ENCODE measurements at places on chromosomes 12 and 14.

- DNase-seq = no peak
Observed at GRCh38 chr12:18723752-18724151, 14.1 kb downstream of the PLCZ1 start.

- no peak for DNase-seq
Observed at GRCh38 chr12:981176-981828, 9.7 kb upstream of the ERC1 start.

- no peak for DNase-seq
Observed at GRCh38 chr14:61226015-61226654, 55.0 kb downstream of the TMEM30B start.

DNA sequence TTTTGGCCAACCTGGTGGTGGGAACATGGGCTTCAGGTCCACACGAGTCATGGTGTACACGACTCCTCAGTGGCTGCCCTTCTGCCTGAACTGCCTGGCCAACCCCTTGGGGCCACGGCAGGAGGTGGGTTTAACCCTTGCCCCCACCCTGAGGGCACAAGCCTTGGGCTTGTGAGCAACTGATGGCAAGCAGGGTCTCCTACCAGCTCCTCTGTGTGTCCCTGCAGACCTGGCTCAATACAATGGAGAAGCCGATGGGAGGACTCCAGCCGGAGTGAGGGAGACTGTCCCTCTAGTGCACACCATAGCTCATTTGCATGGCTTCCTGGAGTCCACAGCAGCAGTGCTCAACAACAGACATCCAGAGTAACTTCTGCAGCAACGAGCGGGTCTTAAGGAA, 28.0 kb downstream of the JAG2 start:
- DNase-seq = no peak

- DNase-seq = no peak
Observed at GRCh38 chr14:101247842-101248725, 313.2 kb upstream of the DIO3 start.

GRCh38 chr12:34354239-34355200, 332.2 kb downstream of the ALG10 start:
- no peak for DNase-seq

- no peak for DNase-seq
Observed at GRCh38 chr12:40144023-40144422, 38.1 kb upstream of the SLC2A13 start.

DNA sequence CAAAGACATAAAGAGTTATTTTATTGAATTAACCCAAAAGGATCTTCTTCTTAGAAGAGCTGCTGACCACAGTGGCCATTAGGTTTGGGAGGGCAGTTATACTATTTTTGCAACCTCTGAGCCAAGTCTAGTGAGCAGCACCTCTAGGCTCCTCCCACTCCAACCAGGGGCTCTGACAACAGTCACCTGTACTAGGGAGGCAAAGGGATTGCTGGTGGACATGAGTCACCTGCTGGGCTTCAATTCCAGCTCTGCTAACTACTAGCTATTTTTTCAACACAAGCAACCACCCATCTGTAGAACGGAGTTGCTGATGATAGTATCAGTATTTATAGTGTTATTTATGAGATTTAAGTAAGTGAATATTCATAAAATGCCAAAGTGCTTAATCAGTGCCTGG, 166.0 kb downstream of the KLHL28 start:
- DNase-seq = no peak

DNA sequence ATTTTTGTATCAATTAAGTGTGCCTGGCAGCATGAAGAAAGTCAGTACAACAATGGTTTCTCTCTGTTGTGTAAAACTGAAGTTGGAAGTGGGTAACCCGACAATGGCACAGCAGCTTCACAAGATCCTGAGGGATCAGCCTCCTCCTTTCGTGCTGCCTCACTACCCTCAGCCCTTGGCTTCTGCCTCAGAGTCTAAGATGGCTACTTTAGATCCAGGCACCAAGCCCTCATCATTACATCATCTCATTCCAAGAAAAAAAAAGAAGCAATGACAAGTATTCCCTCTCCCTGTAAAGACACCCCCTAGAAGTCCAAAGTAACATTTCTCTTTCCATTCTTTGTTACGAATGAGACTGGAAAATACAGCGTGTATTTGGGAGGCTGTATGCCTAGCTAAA, 92.6 kb downstream of the DNAI7 start:
- DNase-seq = no peak

GRCh38 chr12:68447797-68448260, 115.7 kb upstream of the MDM1 start:
- no peak for DNase-seq

GRCh38 chr12:68425998-68426397, 93.8 kb upstream of the MDM1 start:
- DNase-seq = no peak

DNA sequence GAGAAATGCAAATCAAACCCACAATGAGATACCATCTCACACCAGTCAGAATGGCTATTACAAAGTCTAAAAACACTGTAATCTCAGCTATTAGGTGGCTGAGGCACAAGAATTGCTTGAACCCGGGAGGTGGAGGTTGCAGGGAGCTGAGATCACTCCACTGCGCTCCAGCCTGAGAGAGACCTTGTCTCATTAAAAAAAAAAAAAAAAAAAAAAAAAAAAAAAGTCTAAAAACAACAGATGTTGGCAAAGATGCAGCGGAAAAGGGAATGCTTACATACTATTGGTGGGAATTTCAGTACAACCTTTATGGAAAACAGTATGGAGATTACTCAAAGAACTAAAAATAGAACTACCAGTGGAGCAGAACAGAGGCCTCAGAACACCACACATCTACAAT, 19.0 kb upstream of the ATF7 start:
- no peak for DNase-seq

DNA sequence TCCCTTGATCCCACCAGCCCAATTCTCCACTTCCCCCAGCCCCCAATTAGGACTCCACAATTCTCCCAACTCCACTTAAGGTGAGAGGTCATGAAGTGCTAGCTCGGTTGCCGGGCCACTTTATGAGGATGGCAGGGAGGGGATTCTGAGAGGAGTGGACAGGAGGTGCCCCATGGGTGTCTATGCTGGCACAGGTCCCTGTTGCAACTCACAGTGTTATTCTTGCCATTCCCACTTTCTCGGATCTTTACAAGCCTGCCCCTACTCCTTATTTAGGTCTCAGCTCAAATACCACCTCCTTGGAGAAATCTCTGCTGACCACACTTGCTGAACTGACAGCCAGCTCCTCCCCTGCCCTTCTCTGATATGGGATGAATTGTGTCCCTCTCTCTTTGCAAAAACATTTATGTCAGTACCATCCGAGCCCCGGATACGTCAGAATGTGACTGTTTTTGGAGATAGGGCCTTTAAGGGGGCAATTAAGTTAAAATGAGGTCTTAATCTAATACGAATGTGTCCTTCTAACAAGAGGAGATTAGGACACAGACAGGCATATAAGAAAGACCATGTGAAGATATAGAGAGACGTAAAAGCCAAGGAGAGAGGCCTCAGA, 4.2 kb upstream of the LGALS3 start:
- DNase-seq = no peak

- DNase-seq = no peak
Observed at GRCh38 chr12:84416626-84417025, 496.0 kb downstream of the SLC6A15 start.

- DNase-seq = no peak
Observed at GRCh38 chr12:52221912-52222457, 11.1 kb upstream of the KRT7 start.

- no peak for DNase-seq
Observed at GRCh38 chr12:69880571-69880970, 55.5 kb downstream of the MYRFL start.

DNA sequence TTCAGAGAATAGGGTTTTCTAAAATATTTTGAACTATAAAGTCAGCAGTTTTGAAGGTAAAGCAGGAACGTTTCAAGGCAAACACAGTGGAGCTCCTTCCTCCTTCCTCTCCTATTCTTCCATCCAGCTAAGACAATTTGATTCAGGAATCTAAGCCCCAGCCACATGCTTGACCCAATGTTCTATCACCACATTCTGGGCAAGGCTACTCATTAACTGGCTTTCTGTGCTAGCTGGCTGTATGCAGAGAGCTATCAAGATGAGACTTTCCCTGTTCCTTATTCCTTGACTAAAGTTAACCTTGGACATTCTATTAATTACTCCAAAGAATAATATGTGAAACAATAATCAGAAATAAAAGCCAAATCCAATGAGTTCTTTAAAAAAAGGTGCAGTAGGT, 266.9 kb downstream of the NOVA1 start:
- no peak for DNase-seq

- DNase-seq = no peak
Observed at GRCh38 chr14:95274874-95275273, 44.8 kb downstream of the CLMN start.

- DNase-seq = no peak
Observed at GRCh38 chr12:122399592-122400373, 22.7 kb downstream of the CLIP1 start.

DNA sequence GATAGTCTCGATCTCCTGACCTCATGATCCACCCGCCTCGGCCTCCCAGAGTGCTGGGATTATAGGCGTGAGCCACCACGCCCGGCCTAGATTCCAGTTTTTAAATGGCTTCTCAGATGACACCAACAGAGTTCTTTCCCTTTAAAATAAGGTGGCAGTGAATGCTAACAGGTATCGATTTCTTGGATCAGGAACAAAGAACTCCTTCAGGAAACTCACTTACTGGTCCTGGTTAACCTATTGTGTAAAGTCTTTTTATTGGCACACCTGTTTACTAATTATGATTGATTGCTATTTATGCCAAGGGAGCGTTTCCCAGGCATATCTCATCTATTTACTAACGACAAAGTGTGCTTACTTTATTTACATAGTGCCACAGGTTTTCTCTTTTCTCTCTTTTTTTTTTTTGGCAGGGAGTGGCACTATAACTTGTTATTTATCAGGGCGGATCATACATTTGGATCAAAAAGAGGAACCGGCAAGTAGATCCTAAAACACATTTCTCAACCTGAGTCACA, 89.7 kb downstream of the GLT1D1 start:
- no peak for DNase-seq

DNA sequence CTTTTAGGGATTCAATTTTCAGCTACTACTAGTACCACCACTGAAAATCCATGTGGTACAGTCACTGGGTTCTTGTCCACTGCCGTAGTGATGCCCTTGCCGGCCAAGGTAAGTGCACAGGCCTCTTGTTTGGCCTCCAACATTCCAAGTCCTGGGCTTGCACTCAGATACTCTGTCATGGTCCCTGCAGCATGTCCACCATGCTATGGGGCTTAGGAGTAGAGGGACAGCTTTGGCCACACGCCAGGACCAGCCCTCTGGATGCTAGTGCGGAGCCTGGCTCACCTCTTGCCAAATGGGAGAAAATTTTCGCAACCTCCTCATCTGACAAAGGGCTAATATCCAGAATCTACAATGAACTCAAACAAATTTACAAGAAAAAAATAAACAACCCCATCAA, 38.6 kb upstream of the APPL2 start:
- DNase-seq = no peak

DNA sequence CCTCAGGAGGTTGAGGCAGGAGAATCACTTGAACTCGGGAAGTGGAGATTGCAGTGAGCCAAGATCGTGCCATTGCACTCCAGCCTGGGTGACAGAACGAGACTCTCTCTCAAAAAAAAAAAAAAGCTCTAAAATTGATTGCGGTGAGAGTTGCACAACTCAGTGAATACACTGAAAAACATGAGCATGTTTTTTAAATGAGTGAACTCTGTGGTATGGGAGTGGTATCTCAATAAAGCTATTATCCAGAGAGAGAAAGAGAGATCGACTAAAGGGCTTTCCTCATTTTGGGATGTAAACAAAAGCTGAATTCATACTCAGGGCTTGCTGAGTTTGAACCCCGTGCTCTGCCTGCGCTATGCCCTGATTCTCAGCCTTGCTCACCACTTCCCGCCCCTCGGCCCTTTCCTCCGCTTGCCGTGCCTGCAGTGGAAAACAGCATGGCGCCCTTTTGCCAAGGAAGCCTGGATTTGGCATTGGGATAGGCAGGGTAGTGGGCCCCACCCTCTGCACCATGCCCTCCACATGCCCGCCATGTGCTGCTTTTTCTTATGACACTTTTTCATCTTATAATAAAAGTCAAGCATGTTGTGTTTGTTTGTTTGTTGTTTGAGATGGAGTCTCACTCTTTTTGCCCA, 102.5 kb downstream of the LGMN start:
- DNase-seq = no peak

DNA sequence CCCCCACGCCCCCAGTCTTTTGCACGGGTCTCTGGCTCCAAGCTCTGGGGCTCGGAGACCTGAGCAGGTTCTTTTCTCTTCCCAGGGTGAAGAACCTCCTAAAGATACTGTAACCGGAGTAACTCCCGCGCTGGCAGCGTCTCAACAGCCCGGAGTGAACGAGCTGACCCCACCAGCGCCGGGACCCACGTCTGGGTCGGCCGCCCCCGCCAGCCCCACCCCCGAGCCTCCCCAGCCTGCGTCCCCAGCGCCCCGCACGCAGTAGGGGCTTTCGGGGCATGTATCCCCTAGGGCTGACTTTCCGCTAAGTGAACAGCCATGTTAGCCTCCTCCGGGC, 858 bp downstream of the SLC35F4 start:
- DNase-seq = no peak

DNA sequence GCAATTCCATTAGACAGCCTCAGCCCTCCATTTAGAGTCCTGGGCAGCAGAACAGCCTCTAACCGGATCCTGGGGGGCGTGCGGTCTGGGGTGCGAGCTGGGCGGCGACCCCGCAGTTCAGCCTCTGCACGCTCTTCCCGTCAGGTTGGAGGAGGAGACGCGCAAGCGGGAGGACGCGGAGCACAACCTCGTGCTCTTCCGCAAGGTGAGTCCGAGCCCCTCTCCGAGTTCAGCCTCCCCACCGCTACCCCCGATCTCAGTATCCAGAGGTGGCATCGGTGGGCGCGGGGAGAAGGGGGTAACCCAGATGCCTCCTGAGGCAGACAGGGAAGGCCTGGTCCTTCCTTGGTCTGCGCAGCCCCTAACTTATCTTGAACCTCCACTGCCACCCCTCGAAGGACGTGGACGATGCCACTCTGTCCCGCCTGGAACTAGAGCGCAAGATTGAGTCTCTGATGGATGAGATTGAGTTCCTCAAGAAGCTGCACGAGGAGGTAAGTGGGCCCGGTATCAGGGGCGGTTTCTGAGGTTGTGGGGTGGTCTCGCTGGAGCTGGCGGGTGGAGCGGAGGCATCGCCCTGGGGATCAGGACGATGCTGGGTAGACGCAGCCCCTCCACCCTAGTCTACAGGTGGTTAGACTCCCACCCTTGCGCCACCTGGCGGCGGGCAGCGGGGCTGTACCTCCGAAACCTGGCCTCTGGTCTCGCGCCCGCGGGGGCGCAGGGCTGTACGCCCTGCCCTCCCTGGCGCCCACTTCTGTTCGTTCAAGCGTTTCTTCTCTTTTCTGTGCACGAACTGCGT, 1.3 kb downstream of the PRPH start:
- DNase-seq = peak; percentile 27
